ENCODE measurements at places on chromosomes 13 and 19.
A peak's percentile ranks its signal among the peaks of the same experiment; 100 is the strongest.

- DNase-seq: no peak
These were observed 117.8 kb upstream of the IRS2 start for GRCh38 chr13:109904218-109904617.

GRCh38 chr19:28836421-28836820, 376.5 kb downstream of the UQCRFS1 start:
- DNase-seq: no peak

DNA sequence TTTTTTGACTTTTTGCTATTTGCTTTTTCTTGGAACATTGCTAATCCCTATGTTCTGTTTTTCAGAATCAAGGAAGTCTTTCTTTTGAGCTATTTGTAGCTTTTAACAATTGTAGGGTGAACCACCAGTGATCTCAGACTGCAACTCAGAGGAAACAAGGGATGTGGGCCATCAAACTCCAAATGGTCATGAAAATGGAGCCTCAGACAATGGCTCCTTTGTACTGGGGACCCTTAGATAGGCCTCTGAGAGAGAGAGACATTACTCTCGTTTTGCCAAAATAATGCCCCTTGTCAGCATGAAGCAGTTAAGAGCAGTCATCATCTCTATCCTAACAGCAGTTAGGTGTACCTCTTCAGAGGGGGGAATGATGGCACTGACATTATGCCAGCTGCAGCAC, 56.4 kb upstream of the GJB6 start:
- no peak for DNase-seq

GRCh38 chr13:112696869-112697465, 7.1 kb downstream of the ATP11A start:
- no peak for DNase-seq

GRCh38 chr13:52127783-52128702, 830 bp downstream of the NEK5 start:
- peak; percentile 33 for DNase-seq

- no peak for DNase-seq
These were observed 77.7 kb downstream of the LRRC63 start for GRCh38 chr13:46289260-46289955.

DNA sequence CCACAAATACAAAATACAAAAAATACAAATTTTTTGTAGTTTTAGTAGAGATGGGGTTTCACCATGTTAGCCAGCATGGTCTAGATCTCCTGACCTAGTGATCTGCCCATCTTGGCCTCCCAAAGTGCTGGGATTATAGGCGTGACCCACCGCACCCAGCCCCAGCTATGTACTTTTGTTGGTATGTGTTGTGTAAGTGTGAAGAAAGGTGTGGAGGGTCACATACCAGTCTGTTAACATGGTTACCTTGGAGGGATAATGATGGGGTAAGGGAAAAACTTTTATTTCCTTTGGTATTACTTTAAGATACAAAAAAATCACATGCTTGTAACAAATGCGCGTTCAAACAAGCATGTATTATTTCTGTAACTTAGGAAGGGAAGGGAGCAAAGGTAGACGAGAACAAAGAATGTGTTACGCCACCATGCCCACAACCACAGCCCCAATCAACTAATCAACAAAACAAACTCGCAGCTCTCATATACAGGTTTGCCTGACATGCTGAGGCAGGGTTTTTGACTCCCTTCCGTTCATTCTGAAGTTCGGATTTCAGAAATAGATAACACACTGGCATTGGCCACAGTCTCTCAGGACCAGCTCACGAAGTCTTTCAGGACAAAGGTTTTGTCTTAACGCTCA, 13.5 kb upstream of the VWA8 start:
- no peak for DNase-seq

GRCh38 chr19:49831592-49831991, 13.5 kb downstream of the MED25 start:
- no peak for DNase-seq

DNA sequence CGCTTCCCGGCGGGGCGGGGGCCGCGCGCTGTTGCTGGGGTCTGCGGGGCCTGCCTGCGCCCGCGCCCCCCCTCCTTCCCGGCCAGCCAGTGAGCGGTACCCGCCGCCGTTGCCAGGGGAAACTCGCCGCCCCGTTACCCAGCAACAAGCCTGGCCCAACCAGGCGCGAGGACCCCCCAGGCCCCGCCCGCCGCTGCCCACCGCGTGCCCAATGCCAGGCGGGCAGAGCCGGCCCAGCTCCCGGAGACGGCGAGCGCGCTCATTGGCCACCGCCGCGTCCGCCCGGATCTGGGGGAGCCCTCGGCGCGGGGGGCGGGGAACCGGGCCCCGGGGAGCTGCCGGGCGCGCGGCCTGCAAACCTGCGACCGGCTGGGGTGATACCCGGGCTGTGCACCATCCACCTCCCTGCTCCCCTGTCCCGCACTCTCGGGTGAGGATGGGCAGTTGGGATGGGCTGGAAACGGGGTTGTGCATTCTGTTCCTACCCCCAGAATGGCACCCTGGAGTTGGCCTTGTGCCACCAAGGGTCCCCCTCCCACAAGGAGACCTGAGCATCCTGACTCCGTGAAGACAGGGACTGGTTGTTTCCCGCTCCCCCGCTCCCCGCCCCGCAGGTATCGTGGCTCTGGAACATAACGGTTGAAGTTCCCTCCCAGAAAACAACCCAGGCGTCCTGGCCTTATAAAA, 8.8 kb upstream of the BBC3 start:
- no peak for DNase-seq

- DNase-seq: no peak
These were observed 57.0 kb downstream of the NUFIP1 start for GRCh38 chr13:44932171-44932849.

Data from GM18507 (cell line).